GM23248 (cell line): ENCODE measurements at places on chromosomes 12 and 14.

- no peak for DNase-seq
Observed at GRCh38 chr14:70257526-70257925, 68.8 kb upstream of the SLC8A3 start.

- peak; percentile 73 for DNase-seq
Observed at GRCh38 chr14:20343862-20344220, 406 bp downstream of the PARP2 start.

DNA sequence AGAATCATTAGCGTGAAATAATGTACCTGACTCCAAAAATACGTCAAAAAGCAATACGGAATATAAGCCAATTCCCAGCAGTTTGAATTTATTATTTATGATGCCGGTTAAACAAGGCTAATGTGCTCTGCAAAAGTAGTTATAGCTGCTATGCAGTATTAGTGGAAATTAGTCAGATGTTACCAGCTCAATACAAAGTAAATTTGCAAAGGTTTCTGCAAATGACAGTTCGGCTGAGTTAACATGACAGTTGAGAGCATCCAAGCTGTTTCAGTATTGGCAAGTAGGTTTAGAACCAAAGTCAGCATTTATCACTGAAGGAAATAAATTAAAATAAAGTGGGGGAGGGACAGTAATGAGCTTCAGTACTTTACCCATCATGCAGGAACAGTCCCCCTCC lies 1665.8 kb upstream of the FLRT2 start:
- DNase-seq = no peak

DNA sequence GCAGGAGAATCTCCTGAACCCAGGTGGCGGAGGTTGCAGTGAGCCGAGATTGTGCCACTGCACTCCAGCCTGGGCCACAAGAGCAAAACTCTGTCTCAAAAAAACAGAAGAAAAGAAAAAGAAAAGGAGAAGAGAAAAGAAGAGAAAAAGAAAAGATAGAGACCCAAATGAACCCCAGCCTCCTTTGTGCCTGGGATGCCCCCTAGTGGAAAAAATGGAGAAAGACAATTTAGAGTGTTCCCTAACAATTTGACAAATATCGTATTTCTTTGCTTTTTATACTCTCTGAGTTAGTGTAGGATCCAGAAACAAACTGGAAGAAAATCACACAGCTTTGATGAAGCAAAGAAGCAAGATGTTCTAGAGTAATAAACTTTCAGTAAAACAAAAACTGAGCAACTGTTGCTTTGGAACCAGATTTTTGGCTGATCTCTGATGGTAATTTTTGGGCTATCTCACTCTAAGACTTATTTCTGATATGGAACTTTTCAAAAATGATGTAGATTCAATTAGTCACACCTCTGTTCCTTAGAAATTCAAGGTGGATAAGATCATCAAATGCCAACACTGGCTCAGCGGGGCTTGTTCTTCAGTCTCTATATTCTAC lies 18.6 kb upstream of the PRKAB1 start:
- DNase-seq = peak; percentile 25

DNA sequence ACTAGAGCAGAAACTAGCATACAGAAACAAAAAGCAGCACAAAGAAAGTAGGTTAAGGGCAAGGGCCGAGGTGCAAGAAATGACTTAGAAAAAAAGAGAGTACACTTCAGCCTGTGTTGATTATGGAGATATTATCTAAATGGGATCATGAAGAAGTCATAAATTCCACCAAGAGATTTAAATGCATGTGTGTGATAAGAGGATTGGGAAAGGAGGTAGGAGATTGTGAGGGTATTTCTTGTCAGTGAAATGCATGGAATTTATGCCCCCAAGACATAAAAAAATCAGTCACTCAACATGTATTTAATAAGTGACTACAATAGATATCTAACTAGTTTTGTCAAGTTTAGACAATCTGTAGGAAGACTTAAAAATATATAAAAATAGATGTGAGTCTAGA lies 976.2 kb upstream of the LRFN5 start:
- DNase-seq = no peak

DNA sequence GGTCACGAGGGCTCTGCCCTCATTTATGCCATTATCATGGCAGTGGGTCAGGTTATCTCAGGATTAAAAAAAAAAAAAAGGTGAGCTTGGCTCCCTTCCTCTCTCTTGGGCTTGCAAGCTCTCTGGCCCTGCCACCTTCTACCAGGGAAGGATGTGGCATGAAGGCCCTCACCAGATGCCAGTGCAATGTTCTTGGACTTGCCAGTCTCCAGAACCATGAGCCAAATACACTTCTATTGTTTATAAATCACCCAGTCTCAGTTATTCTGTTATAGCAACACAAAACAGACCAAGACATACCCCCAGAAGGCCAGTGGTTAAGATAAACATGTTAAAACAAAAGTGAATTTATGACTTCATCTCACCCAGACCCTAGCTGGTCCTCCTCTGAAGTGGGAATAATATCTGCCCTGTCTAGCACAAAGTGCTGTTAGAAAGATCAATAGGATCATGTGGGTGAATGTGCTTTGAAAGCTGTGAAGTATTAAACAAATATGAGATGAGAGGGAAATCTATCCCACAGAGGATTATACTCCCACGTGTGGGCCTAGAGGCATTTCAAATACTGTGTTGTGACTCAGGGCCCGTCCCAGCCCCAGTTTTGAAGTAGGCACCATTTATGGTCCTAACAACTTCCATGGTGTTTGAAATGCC lies 88.6 kb downstream of the NINJ2 start:
- DNase-seq = peak; percentile 83

DNA sequence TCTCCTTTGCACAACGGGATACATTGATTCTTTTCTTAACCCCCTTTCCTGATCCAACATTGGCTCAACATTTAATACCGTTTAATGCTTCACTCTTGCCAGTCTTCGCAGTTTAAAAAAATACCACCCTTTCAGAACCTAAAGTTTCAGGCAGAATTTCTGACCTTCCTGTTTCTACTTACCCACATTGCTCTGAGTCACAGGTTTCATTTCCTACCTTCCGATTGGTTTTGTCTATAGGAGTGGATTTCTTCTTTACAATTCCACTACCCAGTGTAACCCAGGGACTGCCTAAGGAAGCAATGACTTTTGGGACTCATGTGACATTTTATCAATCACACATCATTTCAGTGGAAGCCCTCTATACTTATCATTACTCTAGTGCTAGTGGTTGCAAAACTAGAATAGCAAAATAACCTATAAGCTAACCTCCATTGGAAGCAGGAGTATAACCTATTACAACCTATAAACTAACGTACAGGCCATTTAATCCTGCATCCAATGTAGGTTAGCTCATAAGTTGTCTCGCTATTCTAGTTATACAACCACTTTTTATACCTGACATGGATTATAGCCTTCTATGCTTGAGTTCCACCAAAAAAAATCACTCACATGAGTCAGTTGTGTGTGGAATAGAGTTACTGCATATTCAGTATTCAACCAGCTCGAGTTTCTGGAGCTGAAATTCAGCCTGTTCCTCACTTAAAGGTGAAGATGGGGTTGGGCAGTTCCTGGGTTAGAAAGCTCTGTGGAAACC lies 64.9 kb upstream of the KITLG start:
- DNase-seq = no peak

- DNase-seq = no peak
Observed at GRCh38 chr14:96999654-97000155, 202.5 kb downstream of the VRK1 start.

GRCh38 chr12:63977441-63977840 lies 132.9 kb downstream of the SRGAP1 start:
- no peak for DNase-seq

GRCh38 chr12:25004447-25004846 lies 55.5 kb upstream of the BCAT1 start:
- no peak for DNase-seq

GRCh38 chr12:124006085-124006845 lies 33.2 kb downstream of the ZNF664 start:
- DNase-seq = no peak

DNA sequence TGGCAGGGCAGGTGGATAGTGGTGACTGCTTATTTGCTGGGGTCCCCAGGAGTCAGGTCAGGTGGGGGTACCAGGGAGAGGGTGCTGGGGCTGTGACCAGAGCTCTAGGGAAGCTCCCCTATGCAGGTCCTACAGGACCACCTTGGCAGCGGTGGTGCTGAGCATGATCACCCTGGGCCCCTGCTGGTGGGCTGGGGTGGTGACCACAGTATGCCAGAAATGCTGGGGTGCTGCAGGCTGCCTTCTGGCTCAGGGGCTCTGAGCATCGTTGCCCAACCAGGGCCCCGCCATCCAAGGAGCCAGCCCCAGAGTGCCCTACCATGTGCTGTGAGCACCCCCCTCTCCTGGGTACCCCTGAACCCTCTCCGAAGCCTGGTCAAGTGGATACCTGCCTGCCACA lies 17.5 kb upstream of the NUDT14 start:
- no peak for DNase-seq

GRCh38 chr14:64801800-64802199 lies 77.9 kb downstream of the SPTB start:
- DNase-seq = peak; percentile 36

DNA sequence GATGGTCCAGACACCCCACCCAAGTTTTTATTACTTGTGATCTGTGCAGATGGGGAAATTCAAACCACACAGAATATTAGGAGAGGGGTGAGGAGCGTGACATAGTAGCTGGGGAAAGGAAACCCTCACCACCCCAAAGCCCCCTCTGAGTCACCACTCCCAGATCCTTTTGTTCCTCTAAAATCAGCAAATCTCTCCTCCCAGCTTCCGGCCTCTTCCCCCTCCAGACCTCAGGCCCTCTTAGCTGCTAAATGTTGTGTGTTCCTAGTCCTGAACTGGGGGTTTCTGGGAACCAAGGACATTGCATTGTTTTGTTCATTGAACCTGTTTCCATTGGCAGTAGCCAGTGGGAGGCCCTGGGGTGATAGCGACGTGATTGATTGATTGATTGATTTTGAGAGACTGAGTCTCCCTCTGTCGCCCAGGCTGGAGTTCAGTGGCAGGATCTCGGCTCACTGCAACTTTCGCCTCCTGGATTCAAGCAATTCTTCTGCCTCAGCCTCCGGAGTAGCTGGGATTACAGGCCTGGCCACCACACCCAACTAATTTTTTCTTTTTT lies 5.9 kb upstream of the ORAI1 start:
- DNase-seq = no peak
